ENCODE measurements at places on chromosomes 5 and 9. TPM values are rescaled to one million over a fixed set of nuclear protein-coding genes. Genes with fewer than 3 reads are reported as not detected.
A peak's percentile ranks its signal among the peaks of the same experiment; 100 is the strongest.

ORM1 gene
- total RNA-seq: not detected

ARID3C gene
- total RNA-seq: not detected

SEMA5A gene
- total RNA-seq: 20.4 TPM

SOHLH1 gene
- not detected for total RNA-seq

AIF1L gene
- 3.3 TPM for total RNA-seq

CDC14B gene
- total RNA-seq: 14.4 TPM

PCDHGC4 gene
- 0.10 TPM for total RNA-seq

DNA sequence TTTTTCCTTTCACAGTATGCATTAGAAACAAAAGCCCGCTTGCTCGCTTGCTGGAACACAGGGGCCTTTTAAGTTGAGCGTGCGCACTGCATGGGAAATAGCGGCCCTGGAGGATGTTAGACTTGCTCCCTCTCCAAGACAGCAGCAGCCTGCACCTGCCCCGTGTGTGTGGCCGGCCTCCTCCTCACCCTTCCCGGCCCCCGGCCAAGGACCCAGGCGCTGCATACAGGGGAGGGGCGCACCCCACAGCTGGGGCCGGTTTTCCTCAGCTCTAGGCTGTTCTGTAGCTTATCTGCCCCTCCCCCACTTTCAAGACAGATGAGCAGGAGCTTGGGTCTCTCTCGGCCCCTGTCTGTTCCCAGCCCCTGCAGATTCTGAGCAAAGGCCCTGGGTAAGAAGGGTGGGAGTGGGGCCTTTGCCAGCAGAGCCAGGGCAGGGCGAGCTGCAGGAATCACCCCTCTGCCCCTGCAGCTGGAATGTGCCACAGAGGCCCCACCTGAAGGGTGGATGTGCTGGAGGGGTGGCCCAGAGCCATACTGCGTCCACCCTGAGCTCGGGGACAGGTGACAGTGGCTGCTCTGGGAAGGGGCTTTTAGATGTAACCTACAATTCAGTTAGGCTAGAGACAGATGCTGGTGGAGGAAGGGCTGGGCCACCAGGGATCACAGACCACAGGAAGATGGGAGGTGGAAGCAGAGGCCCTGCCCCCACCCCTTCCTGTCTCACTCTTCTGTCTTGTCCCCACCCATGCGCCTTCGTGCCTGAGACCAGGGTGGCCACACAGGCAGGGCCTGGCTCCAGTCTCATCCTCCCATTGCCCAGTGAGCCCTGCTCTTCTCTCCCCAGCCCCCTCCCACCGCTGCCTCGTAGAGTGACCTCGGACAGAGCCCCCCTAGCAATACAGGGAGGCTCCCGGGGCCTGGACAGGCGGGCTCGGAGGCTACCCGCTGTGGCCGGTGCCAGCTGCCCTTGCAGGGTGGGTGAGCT, 132.4 kb downstream of the DAB2IP start:
- no peak for DNase-seq

DNA sequence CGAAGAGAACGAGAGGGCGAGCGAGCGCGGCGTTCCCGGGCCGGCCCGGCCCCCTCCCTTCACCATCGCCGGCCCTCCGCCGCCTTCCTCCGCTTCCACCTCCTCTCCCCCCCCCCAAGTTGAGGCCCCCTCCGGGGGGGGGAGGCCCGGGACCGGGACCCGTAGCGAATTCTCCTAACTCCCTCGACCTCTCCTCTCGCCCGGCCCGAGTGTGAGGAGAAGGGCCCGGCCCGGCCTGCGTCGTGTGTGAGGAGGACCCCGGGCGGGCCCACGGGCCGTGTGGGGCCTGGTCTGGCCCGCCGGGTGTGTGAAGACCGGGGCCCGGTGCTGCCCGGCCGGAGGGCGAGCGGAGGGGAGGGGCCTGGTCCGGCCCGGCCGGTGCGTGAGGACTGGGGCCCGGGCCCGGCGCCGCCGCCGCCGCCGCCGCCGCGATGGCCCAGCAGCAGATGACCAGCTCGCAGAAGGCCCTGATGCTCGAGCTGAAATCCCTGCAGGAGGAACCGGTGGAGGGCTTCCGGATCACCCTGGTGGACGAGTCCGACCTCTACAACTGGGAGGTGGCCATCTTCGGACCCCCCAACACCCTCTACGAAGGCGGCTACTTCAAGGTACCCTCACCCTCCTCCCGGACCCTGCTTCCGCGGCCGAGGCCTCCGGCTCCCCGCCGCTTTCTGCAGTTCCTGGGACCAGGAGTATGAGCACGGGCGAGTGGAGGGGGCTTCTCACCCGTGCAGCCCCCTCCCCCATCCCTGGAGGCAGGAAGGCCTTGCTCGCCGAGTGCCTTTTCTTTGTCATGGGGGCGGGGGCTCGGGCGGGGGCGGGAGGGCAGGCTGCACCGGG, 587 bp downstream of the UBE2R2 start:
- DNase-seq: peak; percentile 64

DNA sequence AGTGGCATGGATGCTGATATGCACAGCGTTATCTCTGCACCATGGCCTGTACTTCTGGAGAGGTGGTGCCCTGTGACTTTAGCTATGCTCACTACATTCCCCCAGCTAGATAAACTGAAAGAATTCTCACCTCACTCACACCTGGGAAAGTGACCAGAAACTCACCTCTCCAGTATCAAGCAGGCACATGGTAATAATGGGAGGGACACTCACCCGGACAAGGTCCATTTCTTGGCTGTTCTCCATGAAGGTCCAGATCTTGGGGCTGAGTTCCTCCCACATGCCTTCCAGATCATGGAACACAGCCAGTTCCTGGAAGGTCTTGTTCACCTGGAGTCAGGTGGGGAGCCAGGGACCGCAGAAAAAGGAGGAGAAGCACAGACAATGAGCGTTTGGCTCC, 72.8 kb downstream of the NIPSNAP3B start:
- DNase-seq: no peak

- DNase-seq: no peak
These were observed 31.7 kb downstream of the GLT6D1 start for GRCh38 chr9:135607401-135608293.

GRCh38 chr5:82375488-82376244, 97.5 kb upstream of the RPS23 start:
- DNase-seq: no peak

GRCh38 chr5:9533096-9533495, 12.8 kb downstream of the SEMA5A start:
- DNase-seq: no peak

DNA sequence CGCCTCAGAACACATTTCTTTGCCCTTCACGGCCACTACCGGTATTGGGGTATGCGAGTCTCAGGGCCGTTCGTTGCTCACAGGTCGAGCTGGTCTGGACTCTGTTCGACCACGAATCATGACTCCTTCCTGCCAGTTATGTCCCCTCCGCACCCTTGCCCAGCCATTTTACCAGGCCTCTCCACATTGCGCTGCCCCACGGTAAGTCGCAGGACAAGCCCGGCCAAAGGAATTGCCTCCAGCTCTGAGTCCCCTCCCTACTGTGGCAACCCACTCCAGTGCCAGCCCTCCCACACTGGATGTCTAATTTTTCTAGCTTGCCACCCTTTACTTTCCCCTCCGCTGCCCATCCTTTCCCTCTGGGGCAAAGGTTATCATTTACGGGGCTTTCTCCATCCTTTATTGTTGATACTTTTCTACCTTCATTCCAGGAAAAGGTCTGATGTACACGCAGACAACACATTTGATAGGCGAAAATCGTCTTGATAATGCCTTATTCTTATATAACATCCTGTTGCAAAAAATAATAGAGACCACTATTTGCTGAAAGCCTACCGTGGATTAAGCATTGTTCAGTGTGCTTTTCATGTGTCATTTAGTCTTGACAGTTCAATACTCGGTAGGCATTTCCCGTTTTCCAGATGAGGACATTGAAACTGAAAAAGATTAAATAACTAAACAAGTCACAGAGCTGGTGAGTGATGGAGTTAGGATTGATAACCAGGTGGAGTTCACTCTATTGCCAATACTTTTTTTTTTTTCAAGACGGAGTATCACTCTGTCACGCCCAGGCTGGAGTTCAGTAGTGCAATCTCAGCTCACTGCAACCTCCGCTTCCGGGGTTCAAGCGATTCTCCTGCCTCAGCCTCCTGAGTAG, 958 bp upstream of the HSPA5 start:
- no peak for DNase-seq

- no peak for DNase-seq
These were observed 180.6 kb downstream of the PDE4D start for GRCh38 chr5:59712836-59713497.

- no peak for DNase-seq
These were observed 92.1 kb upstream of the IER5L start for GRCh38 chr9:129270205-129270604.

DNA sequence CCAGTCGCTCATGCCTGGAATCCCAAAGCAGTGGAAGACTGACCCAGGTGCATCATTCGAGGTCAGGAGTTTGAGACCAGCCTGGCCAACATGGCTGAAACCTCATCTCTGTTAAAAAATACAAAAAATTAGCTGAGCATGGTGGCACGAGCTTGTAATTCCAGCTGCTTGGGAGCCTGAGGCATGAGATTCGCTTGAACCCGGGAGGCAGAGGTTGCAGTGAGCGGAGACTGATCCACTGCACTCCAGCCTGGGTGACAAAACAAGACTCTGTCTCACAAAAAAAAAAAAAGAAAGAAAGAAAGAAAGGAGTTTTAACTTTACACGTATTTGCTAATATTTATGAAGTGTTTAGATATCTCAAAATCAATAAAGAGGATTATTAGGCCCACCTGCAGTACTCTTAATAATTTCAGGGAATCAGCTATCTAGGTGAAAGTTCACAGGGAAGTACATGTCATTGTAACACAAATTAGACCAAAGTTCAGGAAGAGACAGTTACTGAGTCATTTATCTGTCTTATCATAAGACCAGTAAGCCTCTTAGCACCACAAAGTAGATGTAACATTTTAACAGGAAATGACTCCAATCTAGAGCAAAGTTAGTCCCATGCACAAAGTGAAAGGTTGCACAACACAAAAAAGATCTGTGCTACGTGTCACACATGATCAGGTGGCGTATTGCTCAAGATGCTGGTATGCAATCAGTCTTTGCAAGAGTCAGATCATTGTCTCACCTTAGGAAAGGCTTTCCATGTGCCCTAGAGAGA, 34.1 kb upstream of the PLIN2 start:
- peak; percentile 91 for DNase-seq

DNA sequence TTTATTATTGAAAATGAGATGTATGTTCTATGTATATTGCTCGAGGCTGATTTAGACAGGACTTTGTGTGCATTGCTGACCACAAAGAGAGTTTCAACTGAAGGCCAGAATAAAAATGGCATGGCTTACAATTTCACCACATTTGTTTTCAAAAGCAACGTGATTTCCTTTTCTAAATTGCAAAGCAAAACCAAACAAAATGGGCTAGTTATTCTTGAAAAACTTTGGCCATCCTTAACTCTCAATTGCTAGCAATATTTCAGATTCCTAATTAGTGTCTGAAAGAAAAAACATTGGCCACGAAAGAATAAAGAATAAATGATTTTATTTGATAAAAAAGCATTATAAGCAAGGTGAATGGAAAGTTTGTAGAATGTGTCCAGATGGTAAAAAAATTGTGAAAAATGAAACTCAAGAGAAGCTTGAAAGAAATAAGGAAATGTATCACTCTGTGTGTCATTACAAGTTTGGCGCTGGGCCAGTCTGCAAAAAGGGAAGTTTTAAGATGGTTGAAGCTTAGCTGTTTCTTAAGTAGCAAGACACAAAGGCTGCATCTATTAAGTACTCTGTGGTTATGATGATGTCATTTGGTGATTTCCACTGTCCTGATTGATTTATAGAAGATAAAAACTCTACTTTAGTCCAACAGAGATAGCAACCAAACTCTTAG, 89.2 kb upstream of the PRLR start:
- peak; percentile 59 for DNase-seq

DNA sequence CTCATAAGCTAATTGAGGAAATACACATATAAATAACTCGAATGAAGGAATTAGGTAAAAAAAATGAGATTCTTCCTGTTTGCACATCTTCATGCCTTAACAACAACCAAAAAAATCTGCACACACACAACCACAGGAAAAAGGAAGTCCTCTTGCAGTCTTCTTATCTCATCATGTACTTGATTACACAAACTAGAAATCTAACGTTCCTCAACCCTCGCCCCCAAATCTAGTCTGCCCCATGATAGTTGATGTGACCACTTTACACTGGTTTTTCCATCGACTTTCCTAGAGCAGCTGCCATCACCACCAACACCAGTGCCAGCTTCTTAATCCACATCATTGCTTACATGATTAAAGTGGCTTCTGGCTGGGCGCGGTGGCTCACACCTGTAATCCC, 31.2 kb upstream of the RNU6ATAC start:
- no peak for DNase-seq

GRCh38 chr5:3033033-3033755, 281.7 kb upstream of the IRX2 start:
- DNase-seq: no peak

DNA sequence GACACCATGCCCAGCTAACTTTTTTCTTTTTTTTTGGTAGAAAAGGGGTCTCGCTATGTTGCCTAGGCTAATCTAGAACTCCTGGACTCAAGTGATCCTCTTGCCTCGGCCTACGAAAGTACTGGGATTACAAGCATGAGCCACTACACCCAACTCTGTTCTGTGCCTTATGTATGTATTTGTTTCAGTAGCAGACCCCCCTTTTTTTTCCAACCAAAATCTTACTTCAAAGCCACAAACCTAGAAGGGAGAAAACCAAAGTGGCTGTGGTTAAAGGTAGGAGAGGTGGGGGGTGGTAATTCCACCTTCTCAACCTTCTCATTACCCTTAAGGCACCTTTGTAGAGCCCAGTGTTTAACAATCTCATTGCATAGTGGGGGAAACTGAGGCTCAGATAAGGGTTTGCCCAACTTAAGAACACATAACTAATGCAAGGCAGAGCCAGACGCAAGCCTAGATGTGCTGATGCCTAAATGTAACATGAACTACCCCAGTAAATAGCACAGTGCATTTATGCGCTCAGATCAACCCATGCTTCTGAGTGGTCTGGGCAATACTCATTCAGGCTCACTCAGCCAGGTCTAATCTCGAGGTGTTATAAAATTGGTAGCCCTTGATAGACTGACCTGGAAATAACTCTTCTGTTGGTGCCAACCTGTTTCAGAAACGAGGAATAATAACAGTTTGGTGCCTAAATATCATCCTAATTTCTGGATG, 33.0 kb downstream of the ITK start:
- no peak for DNase-seq

GRCh38 chr5:130546211-130546610, 618.8 kb downstream of the HINT1 start:
- DNase-seq: no peak

All from H4 (cell line).